ENCODE measurements at places on chromosomes 6 and 20.

DNA sequence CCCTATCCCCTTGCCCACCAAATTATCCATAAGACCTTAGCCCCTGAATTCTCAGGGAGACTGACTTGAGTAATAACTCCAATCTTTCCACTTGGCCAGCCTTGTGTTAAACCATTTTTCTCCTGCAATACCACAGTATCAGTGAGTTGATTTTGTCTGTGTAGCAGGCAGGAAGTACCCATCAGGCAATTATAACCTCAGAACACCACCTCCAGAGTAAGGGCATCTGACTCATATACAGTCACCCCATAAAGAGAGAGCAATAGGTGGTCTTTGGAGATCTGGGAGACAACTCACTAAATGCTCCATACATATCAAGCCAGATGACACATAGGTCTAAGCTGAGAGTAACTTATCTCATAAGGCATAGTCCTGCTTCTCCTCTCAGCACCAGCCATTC, 83.7 kb downstream of the FILIP1 start:
- no peak for DNase-seq

- DNase-seq, result no peak
Measured at GRCh38 chr20:52259295-52259694, 67.7 kb upstream of the ZFP64 start.

DNA sequence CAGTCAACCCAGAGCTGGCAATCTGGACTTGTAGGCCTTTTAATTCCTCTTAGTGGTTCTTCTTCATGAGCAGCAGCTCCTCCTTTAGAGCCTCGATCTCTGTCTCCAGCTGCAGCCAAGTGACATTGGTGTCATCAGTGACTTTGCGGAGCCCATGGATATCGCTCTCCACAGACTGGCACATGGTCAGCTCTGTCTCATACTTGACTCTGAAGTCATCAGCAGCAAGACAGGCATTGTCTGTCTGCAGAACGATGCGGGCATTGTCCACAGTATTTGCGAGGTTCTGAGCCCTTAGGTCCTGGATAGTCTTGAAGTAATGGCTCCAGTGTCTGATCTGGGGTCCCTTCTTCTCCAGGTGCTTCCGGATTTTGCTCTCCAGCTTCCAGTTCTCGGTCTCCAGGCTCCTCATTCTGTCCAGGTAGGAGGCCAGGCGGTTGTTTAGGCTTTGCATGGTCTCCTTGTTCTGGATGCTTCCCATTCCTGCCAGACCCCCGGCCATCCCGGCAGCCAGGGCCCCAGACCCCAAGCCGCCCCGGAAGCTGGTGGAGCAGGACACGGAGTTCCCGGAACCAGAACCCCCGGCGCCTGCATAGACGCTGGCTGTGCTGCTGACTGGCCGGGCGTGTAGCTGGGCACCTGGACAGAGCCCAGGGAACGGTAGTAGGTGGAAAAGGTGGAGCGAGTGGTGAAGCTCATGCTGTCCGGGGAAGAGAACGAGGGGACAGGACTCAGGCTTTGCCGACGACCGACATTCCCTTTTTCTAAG, 15.1 kb downstream of the RFPL4B start:
- no peak for DNase-seq

DNA sequence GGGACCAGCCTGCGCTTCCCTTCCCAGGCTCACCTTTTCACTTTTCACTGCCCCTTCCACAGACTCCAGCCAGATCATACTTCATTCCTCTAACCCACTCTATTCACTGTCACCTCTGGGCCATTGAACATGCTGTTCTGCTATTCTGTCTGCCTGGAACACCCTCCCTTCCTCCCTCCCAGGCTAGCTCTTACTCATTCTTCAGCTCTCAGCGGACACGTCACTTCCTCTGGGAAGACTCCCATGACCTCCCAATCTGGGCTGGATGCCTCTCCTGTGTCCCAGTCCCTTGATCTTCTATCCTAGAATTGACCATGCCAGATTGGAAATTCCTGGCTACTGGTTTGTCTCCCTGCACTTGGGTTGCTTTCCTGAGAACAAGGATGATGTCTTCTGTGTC, 5.0 kb downstream of the SLC12A5 start:
- DNase-seq, result no peak

DNA sequence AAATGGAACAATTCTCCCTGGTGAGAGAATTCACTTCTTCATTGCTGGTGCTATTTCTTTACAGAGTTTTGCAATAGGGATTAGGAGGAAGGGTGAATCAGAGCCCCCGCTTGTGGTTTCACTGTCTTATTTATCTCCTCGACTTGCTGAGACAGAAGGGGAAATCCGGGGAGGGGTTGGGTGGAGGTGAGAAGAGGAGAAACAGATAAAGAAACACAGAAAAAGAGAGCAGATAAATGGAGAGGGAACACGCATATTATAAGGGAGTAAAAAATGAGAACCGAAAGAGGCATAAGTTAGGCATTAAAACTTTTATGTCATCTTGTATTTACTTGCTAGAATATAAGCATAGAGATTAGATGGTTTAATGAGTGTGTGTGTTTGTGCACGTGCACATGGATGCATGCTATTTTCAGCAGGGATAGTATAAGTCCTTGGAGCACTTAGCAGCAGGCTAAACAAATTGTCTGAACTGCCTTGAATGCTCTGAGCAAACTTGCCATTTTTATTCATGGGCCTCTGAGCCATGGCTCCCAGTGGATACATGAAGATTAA, 105.0 kb downstream of the OLIG3 start:
- DNase-seq, result no peak

DNA sequence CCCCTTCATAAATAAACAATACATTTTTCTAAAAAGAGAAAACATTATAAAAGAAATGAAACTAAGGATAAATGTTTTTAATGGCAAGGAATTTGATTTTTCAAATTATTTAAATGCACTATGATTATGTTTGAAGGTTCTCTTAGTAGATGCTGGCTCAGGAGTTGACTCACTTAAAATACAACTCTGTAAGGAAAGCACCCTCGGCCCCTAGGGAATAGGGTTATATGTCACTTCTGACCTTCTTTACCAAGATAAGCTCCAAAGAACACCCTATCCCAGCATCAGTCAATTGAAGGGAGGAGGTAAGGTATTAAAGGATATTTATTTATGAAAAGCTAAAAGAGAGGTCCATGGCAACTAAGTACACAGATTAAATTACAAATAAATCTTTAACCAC, 6.8 kb downstream of the SNAP91 start:
- no peak for DNase-seq

DNA sequence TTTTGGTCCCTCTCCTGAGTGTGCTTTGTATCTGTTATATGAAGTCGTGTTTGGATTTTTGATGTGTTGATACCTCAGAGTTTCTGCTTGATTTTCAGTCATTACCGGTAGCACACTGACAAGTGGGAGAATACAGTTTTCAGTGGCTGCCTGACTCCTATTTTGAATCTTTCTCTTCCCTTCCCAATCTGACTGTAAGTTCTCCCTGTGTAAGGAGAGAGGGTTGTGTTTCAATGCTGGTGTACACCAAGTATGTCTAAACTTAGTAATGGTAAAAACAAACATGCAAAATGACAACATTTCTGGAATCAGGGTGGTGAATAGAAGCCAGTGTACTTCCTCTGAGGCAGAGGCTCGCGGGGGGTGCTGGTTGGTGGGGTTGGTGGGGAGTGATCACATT, 103.4 kb downstream of the HIVEP1 start:
- DNase-seq, result no peak

- DNase-seq, result peak; percentile 98
Measured at GRCh38 chr6:116229287-116229913, 24.5 kb downstream of the TSPYL4 start.

DNA sequence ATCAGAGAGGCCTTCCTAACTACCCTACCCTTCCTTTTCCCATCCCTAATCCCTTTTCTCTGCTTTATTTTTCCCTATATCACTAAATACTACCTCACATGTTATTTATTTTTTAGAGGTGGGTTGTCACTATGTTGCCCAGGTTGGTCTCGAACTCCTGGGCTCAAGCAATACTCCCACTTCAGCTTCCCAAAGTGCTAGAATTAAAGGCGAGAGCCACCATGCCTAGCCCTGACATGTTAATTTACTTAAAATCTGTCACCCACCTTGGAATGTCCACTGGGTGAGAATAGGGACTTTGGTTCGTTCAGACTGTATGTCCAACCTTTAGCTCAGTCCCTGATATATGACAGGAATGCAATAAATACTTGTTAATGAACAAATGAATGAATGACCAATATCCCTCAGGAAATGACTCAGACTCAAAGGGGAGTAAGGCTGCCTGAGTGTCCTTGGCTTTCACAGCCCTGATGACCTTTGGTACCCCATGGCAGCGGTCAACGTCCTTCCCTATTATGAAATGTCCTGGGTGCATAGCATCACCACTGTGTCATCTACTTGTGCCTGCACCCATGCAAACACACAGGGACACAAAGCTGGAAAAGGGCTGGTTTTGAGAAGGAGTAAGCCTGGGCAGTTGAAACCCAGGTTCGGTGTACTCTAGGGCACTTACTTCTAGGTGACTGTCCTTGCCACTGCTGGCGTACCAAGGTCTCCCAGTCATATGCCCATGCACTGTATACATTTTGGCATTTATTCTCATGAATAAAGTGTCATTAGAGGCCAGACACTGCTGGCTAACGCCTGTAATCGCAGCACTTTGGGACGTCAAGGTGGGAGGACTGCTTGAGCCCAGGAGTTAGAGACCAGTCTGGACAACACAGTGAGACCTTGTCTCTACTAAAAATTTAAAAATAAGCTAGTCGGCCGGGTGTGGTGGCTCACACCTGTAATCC, 26.5 kb downstream of the BCL2L1 start:
- no peak for DNase-seq

DNA sequence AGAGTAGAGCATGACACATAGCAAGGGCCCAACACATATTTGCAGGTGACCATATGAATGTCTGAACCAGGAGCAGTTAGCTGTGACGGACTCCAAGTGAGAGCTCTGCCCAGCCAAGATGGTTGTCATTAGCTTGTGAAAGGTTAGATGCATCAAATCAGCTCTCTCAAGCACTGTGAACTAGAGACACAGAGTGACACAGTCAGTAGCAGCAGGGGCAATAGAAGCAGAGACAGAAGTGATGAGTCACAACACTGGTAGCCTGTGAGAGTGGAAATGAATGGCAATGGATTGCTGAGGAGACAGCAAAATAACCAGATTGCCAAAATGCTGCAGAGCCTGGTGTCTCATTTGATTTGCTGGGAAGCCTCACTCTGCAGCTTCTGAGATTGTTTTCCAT, 558.9 kb downstream of the PKHD1 start:
- DNase-seq, result no peak

- DNase-seq, result no peak
Measured at GRCh38 chr6:12939314-12939713, 222.7 kb downstream of the PHACTR1 start.

DNA sequence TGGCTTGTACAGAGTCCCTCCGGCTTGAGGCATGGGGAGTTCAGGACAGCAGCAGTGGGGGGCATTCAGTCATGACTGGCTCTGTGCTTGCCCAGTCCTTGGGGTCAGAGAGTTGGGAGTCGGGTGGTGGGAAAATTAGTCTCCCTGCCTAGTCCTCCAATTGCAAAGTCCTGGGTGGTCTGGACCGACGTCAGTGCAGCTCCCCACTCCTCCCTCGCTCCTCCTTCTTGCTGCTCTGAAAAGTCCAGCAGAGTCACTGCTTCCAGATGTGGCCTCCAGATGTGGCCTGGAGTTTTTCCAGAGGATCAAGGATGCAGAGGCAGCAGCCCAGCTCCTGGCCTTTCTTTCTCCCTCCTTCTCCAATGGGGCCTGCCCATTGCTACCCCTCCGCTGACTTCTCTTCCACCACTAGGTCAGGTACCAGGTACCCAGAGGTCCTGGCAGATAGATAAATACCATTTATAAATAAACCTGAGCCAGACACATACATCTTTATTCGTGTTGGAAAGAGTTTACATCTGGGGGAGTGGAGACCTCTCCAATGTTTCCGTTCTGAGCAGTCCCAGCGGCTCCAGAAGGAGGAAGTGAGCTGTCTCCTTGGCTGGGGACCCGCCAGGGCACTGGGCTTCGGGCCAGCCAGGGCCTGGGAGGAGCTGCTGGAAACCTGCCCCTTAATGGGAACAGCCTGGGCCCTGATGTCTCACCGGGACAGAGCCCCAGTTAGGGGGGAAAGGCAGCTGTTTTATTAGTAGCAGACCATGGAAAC, 49.0 kb upstream of the RNF24 start:
- DNase-seq, result no peak

DNA sequence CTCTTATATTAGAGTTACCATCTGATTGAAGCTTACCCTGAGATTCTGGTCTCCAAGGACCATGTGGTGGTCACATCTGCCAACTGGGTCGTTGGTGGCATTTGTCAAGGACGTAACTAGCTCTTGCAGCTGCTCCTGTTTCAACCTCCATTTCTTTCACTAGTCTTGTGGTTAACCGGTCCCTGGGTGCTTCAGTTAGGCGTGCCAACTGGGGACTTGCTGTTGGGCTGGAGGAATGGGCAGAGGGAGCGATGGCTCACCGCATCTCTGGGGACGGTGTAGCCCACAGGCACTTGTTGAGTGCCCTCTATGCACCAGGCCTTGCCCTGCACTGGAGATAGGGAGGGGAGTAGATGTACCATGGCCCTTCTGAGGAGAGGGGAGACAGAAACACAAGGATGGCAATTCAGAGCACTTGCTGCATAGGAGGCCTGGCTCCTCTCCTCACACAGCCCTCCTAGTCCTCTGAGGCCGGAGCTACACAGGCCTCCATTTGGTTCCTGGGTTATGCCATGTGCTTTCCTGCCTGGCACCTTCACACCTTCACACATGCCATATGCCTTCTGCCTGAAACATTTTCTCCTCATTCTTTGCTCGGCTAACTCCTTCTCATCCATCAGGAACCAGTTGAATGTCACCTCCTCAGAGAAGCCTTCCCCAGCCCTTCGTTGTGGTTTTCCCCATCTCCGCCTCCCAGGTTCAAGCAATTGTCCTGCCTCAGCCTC, 20.0 kb upstream of the ASXL1 start:
- no peak for DNase-seq

DNA sequence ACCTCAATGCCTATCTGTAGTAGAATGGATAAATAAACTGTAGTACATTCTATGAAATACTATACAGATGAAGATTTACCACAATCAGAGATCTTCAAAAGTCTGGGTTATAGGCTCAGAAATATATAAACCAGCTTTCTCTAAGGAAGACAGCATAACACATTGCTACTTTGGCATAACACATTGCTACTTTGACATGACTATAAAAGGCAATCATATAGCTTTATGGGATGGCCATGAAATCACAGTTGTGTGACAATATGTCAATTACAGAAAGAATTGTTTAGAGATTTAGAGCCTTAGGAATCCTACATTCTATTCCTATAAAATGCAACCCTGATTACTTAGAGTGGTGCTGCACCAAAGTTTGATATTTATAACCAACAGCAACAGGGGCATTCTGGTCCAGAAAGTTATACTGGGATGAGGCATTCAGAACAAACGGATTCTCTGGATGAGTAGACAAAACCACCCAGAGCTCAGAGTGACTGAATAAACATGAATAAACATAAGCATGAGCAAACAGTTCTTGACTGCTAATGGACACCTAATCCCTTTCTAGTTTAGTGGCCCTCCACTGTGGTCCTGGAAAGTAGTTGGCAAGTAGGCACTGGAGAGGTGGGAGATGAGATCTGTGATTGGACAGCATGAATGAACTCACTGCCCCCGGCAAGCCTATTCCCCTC, 12.0 kb downstream of the TTI1 start:
- no peak for DNase-seq

- DNase-seq, result no peak
Measured at GRCh38 chr6:2197177-2197671, 48.2 kb downstream of the GMDS start.

- no peak for DNase-seq
Measured at GRCh38 chr6:139134064-139134395, 850 bp upstream of the HECA start.

- no peak for DNase-seq
Measured at GRCh38 chr6:54737247-54737646, 109.3 kb upstream of the FAM83B start.

GRCh38 chr6:115194981-115195638, 852.3 kb upstream of the HS3ST5 start:
- no peak for DNase-seq

GRCh38 chr6:132499757-132500156, 13.2 kb downstream of the STX7 start:
- no peak for DNase-seq

All from cerebellar nuclear complex (tissue), 1 donor.